ENCODE measurements at places on chromosomes 7 and 10.

GRCh38 chr7:100394077-100394476, 20.8 kb downstream of the PILRA start:
- DNase-seq = no peak

DNA sequence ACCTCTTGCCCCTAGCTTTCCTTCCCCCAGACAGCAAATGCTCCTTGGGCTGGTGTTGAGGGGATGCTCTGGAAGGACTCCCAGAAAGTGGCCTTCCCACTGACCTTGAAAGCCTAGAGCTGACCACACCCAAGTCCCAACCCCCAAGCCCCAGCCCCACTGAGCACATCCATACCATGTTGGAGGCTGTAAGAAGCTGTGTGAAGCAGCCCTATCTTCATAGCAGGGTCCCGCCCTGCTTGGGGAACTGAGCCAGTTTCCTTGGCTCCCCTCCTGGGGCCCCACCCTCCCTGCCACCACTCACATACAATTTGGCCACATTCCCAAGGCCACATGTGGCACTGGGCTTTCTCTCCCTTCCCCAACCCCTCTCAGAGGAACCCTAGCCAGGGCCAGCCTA, 72.3 kb upstream of the CACUL1 start:
- no peak for DNase-seq

DNA sequence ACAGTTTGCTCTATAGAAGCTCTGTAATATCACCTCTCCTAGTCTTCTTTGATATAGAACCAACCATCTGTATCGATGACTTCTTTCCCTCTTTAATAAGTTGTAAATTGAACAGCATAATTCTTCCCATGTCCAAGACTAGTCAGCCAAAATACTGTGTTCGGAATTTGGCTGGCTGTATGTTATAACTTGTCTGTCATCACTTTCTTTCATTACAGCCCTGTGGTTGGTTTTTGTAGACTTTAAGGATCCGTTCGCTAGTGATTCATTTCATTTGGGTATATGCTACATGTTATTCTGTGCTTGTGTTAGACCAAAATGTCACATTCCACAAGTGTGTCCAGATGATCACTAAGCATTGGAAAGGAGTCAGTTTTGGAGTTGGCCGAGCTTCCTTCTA, 155.4 kb upstream of the ITGB1 start:
- no peak for DNase-seq

GRCh38 chr10:3871424-3871996, 86.5 kb upstream of the KLF6 start:
- no peak for DNase-seq

- no peak for DNase-seq
Observed at GRCh38 chr10:117761695-117762094, 219.1 kb downstream of the EMX2 start.

- no peak for DNase-seq
Observed at GRCh38 chr10:88401671-88402347, 181.3 kb downstream of the RNLS start.
